Activated CD4-positive, CD25-positive, alpha-beta regulatory T cell (primary cell): ENCODE measurements at places on chromosomes 13 and 19.

DNA sequence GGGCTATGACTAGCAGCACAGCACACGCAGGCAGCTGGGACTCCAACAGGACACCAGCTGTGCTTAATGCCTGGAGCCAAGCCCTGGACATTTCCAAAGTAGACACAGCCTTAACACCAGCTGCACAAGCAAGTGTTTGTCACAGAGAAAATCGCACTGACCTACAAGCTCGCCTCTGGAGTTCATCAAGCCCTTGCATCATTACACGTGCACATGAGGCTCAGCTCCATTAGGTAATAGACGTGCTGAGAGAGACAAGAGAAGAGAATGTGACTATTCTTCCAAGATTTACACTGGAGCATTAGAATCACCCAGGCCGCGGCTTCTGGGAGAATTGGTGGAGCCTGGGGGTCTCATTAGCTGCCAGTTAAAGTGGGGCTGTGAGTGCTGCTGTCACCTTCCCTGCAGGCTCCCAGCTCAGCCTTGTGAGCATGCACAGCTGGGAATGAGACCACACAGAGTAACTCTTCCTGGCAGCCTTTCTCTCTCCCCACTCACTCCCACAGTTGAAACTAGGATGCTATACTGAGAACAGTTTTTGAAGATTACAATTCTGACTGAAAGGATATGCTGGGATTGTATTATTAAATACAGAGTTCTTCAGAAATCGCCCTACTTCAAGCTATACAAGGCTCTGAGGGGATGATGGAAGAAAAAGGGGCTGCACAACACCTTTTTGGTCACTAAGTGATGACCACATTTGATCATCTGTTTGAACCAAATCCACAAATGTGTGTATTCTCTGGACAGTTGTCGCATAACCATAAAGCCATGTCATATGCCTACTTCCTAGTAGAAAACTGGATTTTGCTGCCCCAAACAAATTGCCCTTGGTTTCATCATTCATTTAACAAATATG, 10.5 kb downstream of the STOML3 start:
- DNase-seq = no peak

- DNase-seq = no peak
These were observed 53.6 kb upstream of the C1QTNF9B start for GRCh38 chr13:23950736-23951510.

DNA sequence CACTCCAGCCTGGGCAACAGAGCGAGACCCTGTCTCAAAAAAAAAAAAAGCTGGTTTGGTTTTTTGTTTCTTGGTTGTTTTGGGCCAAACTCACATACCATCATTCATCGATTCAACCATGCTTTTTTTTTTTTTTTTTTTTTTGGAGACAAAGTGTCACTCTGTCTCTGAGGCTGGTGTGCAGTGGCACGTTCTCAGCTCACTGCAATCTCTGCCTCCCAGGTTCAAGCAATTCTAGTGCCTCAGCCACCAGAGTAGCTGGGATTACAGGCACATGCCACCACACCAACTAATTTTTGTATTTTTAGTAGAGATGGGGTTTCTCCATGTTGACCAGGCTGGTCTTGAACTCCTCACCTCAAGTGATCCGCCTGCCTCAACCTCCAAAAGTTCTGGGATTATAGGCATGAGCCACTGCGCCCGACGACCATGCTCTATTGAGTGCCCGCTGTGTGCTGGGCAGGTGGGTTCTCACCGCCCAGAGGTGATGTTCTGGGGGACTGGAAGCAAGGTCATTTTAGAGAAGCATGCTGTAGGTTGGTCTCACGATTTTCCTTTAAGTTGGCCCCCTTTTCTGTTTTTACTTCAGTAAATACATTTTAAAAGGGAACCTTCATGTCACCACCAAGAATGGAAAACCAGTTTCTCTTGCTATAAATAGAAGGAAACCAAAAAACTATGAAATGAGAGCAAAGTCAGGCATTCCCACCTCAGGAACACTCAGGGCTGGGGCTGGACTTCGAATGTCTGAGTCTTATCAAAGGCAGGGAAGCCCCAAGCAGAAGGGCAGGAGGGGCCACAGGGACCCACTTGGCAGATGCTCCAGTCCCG, 8.3 kb upstream of the JUND start:
- no peak for DNase-seq

DNA sequence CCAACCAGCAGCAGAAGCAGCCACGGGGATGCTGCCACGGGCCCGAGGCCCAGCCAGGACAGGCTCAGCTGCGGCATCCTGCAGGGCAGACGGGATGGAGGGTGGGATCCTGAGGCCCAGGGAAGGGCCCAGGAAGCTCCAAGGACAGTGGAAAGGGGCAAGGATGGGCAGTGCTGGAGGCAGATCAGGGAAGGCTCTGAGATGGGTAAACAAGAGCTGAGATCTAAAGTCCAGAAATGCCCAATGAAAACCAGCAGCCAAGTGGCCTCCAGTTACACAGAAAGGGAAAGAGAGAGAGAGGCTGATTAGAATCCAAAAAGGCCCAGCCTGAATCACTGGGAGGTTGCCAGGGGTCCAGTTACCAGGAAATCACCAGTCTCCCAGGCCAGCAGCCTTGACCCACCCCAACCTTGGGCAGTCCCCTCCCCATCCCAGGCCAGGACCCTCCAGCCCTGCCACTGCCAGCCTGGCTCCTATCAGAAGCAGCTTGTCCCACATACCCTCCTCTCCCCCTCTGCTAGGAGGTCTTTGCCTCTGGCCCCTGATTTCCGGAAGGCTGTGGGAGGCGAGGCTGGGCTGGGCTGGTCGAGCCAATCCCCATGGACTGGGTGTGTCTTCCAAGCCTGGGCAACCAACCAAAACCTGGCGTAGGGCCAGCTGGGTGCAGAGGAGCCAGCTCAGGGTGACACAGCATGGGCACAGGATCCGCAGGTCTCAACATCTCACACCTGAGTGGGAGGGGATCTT, at the start of gene CYP4F11:
Gene CYP4F11 (minus strand): TSS at position 198 of the 747 bp plus-strand sequence. CDS start 121 bp downstream, at position 77.
- DNase-seq = no peak

DNA sequence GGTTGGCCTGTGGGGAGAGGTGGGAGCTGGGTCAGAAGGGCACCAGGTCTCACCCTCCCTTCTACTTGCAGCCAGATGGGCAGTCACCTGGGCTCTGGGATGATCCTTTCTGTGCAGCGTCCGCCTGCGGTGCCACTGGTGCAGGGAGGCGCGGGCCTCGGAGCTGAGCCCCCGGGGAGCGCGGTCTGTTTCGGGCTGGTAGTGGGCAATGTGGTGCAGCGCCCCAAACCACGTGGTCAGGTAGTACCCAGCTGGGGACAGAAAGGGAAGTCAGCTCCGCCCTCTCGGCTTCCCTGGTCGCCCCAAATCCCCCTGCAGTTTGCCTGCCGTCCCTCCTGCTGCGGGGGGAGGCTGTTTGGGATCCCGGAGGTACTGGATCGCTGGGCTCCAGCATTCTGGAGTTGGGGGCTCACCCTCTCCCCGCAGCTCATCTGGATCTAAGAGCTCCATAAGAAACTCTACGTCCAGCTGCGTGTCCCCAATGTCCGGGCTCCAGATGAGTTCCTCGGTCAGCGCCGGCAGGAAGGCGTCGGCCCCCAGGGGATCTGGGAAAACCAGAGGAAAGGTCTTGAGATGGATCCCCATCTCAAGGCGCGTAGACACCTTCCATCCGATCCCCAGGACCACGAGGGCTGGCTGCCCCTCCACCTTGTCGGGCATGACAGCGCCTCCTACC, 8.8 kb downstream of the RINL start:
- no peak for DNase-seq

GRCh38 chr13:32850316-32851052, 165.7 kb upstream of the KL start:
- DNase-seq = no peak

- no peak for DNase-seq
These were observed 80.2 kb downstream of the SPACA7 start for GRCh38 chr13:112456138-112457056.
